Activated CD8-positive, alpha-beta memory T cell treated with anti-CD3 and anti-CD28 coated beads for 48 hours (primary cell): ENCODE measurements at places on chromosomes 3 and 15.

- DNase-seq, result no peak
These were observed 153.4 kb upstream of the THRB start for GRCh38 chr3:24648063-24648462.

DNA sequence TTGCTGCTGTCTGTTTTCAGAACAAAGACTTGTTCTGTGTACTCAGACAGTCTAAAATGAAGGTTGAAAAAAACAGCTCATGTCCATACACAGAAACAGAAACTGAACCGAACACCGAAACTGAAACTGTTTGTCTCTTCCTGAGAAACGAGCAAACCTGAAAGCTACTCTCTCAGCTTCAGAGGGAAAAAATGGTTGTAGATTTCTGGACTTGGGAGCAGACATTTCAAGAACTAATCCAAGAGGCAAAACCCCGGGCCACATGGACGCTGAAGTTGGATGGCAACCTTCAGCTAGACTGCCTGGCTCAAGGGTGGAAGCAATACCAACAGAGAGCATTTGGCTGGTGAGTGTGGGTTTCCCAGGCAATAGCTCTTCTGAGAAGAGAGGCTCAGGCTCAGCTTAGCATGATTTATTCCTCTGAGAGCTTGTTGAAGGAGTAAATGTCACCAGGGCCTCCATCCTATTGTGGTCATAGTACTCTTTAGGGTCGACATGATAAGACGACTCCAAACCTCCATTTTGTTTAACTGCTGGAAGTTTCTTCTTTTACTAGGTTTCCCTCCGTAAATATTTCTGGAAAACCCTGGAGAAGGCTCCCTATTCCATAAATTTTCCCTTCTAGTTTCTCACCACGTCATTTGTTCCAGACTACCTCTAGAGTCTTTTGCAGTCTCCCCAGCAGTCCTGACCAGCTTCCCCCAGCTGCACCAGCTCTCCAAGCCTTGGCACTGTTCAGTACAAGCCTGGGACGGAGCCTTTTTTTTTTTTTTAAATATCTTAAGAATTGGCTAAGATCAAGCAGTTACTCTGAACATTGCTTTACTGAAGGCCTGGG lies at the start of gene RTP4:
Gene RTP4 (plus strand): TSS at position 135 of the 838 bp plus-strand sequence. CDS start 57 bp downstream, at position 192.
- no peak for DNase-seq

- DNase-seq, result no peak
These were observed 75.5 kb downstream of the MB21D2 start for GRCh38 chr3:192842138-192842537.

GRCh38 chr15:42919799-42920518 lies 619 bp downstream of the TTBK2 start:
- DNase-seq, result no peak

DNA sequence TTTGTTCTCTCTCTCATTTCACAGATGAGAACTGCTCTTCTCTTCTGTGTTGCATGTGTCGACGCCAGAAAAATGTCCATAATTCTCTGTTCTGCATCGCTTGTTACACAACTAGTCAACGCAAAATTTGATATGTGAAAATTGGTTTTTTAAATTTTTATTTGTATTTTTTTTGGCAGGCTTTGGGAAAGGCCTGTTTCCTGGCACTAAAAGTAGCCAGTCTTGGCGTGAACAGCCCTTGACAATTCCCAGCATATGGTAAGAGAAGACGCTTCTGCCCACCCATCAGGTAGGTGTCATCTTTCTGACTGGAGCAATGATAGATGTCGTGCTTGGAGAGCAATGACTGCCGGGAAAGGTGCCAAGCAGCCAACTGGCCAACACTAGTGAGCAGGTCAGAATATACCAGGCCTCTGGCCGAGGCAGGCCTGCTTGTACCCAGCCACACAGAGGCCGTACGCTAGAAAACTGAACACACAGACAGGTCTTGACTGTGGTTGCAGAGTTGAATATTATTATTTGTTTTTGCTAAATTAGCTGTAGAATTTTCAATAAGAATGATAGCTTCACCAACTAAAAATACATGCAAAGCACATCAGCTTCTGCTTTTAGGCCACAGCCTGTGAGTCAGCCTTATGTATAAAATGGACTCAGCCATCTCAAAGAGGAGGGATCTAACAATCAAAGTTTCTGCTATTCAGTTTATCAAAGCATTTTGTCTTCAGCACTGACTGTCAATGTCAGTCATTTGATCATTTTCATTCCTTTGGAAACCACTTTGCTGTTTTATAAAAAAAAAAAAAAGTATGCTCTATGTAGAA lies 837.5 kb downstream of the MCTP2 start:
- no peak for DNase-seq

- no peak for DNase-seq
These were observed 23.3 kb downstream of the LRRC2 start for GRCh38 chr3:46542801-46543201.

DNA sequence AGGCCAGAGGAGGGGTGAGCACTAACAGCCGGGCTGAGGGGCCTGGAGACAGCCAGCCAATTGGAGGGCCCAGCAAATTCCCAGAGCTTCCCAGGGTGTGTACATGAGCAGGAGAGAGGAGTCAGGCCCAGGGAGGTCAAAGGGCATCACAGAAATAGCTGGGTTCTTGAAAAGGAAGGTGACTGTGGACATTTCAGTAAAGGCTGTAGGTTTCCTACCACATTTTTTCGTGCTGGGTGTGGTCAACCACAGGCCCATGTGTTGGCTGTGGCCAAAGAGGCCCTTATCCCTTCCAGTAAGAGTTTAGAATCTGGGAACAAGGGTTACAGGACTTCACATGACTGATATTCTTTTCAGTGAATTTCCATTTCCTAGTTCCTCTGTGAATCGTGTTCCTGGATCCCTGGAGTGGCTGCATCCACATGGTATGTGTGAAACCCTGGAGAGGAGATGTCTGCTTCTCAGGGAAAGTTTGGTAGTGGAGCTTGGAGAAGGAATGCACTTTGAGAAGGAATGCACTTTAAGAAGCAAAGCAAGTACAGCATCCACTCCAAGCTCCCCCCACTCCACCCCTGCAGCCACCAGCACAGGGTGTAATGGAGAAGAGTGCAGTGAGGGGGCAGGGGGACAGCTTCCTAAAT lies 73.2 kb upstream of the HEG1 start:
- no peak for DNase-seq

- DNase-seq, result no peak
These were observed 604 bp downstream of the CCPG1 start for GRCh38 chr15:55407498-55408011.

DNA sequence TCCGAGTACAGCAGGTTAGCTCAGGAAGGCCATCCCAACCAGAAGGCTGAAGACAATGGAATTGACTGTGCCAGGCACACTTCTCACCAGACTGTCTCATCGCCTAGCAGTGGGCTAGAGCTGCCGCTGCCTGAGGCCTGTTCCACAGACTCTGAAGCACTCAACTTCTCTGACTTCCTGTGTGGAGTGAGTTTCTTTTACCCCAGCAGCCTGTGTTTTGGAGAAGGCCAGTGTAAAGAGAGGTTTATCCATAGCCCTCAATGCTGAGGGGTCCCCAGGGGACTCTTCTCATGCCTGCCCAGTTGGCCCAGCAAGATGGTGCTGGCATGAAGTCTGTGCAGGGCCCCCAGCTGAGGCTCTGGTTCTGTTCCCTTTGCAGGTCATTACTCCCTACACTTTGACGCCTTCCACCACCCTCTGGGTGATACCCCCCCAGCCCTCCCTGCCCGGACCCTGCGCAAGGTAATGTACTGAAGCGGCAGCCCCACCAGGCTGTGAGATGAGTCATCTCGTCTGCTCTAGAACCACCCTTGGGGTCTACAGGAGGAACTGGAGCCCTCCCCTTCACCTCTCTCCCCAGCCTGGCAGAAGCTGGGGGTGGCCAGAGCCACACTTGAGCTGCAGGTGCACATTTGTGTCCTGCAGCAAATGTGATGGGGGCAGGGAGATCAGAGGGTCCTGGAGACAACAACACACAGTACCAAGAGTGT lies 5.2 kb upstream of the MANF start:
- DNase-seq, result no peak

DNA sequence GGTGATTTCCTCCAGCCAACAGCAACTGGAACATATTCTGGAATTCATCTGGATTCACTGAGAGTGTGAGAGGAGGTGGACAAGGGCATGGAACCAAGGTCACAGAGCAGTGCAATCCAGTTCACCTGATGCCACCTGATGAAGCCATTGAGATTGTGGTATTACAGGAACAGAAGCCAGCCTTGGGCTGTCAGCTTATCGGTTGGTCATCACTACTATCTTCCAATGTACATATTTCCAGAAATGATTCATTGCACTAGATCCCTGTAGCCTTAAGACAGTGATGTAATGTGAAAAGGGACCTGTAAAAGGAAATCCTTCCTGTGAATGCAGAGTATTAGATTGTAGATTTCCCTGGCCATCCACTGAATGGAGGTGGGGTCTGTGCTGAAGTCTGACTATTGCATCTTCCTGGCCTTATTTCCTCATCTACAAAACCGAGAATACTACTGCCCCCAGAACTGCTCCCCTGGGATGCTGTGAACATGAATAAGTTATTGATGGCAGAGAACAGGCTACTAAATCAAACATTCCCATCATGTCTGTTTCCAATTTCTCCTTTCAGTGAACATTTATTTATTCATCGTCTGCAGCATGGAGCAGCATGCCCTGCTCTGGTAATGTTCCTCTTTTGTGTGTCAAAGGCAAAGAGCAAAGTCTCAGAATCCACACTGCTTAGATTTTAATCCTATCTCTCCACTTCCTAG lies 47.4 kb upstream of the TPM1 start:
- DNase-seq, result no peak

DNA sequence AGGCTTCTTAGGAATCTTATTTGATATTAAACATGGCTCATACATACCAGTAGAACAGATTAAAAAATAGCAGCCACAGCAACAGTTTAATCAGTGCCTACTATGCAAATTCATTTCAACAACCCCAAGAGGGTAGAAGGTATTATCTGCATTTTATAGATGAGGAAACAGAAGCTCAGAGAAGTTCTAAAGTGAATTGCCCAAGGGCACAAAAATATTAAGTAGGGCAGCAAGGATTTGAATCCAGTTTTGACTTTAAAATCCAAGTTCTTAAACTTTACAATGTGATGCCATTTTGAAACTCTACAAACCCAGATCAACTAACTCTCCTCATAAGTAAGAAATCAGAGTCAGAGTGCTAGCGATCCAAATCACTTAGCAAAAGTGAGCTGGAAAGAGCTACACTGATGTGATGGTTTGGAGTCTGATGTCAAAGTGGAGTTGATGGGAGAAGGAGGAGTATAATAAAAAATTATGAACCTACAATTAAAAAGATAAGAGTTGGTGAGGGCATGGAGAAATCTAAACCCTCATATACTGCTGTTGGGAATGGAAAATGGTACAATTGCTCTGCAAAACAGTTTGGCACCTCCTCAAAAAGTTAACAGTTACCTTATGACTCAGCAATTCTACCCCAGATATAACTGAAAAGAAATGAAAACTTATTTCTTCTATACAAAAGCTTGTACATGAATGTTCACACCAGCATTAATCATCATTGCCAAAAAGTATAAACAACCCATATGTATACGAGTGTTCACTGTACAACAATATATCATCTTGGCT lies 51.0 kb upstream of the PLXND1 start:
- DNase-seq, result no peak

GRCh38 chr3:146313746-146314111 lies 62.8 kb upstream of the PLSCR4 start:
- DNase-seq, result no peak

DNA sequence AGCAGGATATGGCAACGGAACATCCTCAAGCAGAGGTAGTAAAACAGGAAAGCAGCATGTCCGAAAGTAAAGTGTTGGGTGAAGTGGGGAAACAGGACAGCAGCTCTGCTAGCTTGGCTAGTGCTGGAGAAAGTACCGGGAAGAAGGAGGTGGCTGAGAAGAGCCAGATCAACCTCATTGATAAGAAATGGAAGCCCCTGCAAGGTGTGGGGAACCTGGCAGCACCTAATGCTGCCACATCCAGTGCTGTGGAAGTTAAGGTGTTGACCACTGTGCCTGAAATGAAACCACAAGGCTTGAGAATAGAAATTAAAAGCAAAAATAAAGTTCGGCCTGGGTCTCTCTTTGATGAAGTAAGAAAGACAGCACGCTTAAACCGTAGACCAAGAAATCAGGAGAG lies 14.3 kb upstream of the ZBTB47 start:
- no peak for DNase-seq

- no peak for DNase-seq
These were observed 366.4 kb upstream of the RASGRP1 start for GRCh38 chr15:38930851-38931572.

DNA sequence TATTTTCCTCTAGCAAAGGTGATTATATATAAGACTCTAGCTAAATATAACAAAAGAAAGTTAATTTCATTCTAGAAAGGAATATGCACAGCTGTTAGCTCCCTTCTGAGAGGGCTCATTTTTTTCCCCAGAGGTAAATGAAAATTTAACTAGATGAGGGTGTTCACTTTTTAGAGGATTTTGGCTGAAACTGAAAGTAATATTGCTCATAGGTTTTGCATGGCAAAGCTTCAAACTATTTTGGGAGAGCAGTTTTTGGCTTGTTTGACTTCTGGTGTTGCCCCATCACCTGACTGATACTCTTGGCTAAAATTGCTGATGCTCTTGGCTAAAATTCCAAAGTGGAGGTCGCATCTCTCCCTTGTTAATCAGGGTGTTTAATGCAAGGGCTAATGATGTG lies 311.9 kb downstream of the EDEM1 start:
- DNase-seq, result no peak
